ENCODE measurements at places on chromosomes 3 and 15. TPM values are rescaled to one million over a fixed set of nuclear protein-coding genes. Genes with fewer than 3 reads are reported as not detected.

Gene SUCLG2
- 37.4 TPM for total RNA-seq

Gene CHRNA5
- 3.6 TPM for total RNA-seq

Gene HGD
- 0.11 TPM for total RNA-seq

Gene ABI3BP
- total RNA-seq, result 6.0 TPM

Gene HRG
- not detected for total RNA-seq

Gene CNBP
- total RNA-seq, result 303 TPM

Gene TBC1D23
- 40.9 TPM for total RNA-seq

Gene INSYN1
- total RNA-seq, result 0.43 TPM

Gene UBA7
- total RNA-seq, result 24.9 TPM

Gene IQCF5
- total RNA-seq, result not detected

Gene NRG4
- not detected for total RNA-seq

Gene ROPN1
- total RNA-seq, result not detected

Gene PRKCI
- 25.0 TPM for total RNA-seq

Gene MKRN2OS
- total RNA-seq, result not detected

Gene GABRG3
- total RNA-seq, result not detected

Gene RBP2
- not detected for total RNA-seq

Gene SLC35G2
- total RNA-seq, result 23.8 TPM

Data from dermis lymphatic vessel endothelial cell (primary cell).